ENCODE measurements at places on chromosomes 11 and 22.

GRCh38 chr11:81496601-81497000 is 1237.1 kb downstream of the FAM181B start:
- DNase-seq, result no peak

DNA sequence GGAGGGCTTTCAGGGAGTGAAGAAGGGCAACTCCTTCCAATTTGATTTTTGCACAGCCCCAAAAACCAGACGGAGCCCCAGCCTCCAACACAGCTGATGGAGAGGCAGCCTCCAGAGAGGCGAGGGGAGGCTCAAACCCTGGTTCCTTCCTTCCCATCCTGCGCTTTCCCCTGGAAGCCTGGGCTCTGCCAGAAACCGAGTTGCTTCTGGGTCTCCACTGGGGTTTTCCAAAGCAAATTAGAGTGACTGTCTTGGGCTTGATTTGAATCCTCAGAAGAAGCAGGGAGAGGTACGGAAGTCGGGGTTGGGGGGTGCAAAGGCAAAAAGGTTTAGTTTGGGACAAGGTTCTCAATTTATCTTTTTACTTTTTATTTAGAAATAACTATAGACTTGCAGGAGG is 129.2 kb downstream of the MPPED1 start:
- DNase-seq, result no peak

GRCh38 chr11:64599698-64600211 is 8.7 kb downstream of the SLC22A12 start:
- DNase-seq, result no peak

- DNase-seq, result no peak
Observed at GRCh38 chr22:45878051-45878781, 98.7 kb downstream of the WNT7B start.

DNA sequence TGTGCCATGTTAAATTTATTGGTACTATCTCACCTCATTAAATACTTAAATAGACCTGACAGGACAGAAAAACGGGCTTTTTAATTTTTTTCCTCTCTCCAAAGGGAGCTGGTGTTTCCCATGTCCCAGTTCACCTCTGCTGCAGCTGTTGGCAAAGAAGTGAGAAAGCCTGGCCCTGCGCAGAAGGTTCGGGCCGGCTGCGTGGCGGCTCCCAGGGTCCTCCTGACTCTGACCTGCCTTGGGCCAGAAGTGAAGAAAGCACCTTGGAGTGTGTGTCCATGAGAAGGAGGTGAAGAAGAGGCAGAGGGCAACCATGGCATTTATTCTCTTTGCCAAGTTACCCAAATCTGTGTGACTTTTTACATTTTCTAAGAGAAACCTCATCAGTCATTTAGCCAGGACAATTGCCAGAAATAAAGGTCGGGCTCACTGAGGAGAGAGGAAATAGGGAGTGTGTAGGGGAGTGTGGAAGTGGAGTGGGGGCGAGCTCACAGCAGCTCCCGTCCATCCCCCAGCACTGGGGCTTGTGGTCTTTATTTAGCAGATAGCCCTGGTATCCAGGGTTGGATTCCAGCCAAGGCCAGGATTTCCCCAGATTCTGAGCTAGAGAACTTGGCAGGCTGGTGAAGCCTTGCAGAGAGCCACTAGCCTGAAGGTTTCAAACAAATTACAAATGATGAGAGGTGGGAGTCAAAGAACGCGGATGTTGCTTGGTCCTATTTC is 102.4 kb upstream of the CADM1 start:
- DNase-seq, result no peak

GRCh38 chr11:68315171-68315920 is 3.0 kb downstream of the LRP5 start:
- DNase-seq, result no peak

DNA sequence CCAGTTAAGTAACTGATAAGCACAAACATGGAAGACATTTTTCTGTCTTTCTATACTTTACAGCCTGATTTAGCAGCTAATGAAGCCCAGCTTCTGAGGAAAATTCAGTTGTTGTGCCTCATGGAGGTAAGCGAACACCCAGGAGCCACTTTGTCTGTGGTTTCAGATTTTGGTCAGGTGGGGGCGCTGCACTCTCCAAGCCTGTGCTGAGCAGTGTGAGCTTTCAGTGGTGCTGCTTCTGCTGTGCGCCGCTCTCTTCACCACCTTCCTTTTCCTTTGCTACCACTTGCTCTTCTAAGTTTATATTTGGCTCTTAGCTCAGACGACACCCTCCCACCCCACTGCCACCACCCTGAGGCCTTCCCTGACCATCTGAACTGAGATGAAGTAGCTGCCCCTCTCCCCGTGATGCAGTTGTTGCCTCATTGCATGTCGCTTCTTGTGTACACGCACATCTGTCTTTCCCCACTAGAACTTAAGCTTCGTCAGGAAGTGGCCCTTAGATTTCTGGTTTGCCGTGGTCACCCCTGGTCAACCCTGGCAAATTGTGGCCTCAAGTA is 14.0 kb downstream of the PSMD13 start:
- no peak for DNase-seq

DNA sequence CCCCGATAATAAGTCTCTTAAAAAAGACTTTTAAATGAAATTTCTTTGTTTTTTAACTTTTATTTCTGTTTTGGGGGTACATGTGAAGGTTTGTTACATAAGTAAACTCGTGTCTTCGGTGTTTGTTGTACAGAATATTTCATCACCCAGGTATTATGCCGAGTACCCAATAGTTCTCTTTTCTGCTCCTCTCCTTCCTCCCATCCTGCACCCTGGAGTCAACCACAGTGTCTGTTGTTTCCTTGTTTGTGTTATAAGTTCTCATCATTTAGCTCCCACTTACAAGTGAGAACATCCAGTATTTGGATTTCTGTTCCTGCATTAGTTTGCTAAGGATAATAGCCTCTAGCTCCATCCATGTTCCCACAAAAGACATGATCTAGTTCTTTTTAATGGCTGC is 1.6 kb upstream of the GSTP1 start:
- no peak for DNase-seq

DNA sequence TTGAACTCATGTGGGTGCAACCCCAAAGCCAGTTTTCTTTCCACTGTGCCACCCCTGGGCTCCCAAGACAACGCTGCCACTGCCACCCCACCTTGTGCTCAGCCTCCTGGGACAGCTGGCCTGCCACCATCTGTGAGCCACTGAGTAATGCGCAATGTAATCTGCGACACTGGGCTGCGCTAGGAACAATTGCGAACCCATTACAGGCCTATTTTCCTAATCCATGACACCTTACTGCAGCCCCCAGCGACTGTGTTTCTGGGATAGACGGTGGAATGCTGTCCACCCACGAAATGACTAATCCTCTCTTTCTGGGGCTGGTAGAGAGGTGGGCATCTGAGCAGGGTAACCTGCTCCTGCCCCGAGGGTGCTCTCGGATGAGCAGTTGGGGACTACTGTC is 22.2 kb downstream of the FLRT1 start:
- DNase-seq, result no peak

GRCh38 chr22:27886843-27887151 is 32.3 kb downstream of the PITPNB start:
- no peak for DNase-seq

- DNase-seq, result no peak
Observed at GRCh38 chr22:50687829-50688228, 15.2 kb downstream of the SHANK3 start.

DNA sequence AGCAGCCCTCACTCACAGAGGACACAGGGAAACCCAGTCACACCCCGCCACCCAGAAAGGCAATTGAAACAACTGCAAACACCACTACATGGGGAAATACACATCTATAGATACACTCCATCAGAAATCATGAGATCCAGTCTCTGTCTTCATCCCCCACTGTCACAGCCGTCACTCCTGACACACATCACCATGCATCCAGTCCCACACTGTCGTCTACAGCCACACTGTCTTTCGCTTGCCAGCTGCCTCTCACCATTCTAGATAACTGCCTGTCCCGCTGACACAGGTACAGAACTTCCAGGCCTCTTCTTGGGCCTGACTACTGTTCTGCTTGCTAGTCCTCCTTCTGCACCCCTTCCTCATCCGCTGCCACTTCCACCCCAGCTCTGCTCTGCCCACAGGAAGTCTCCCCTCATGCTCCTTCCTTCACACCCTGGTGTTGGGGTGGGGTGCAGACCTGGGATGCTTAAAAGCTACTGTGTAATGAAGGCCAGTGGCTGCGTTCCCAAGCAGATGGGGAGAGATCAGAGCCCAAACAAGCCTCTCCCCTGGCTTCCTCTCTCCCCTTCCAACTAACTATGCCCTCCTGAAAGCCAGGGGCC is 42.6 kb downstream of the SLC22A12 start:
- no peak for DNase-seq

DNA sequence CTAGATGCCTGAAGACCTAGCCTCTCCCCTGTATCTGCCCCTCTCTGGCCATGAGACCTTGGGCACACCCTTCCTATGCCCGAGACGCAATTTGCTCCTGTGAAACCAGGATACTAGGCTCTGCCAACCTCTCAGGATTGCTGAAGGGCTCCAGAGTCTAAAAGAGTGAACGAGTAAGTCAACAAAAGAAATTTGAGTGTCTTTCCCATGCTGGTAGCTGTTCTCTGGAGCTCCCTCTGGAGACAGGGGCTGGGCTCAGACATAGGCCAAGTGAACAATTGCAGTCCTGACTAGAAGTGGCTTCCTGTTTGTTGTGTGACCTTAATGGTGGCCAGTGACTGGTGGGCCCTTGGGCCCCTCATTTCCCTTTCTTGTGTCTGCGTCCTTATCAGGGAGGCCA is 189.0 kb upstream of the NARS2 start:
- DNase-seq, result no peak

DNA sequence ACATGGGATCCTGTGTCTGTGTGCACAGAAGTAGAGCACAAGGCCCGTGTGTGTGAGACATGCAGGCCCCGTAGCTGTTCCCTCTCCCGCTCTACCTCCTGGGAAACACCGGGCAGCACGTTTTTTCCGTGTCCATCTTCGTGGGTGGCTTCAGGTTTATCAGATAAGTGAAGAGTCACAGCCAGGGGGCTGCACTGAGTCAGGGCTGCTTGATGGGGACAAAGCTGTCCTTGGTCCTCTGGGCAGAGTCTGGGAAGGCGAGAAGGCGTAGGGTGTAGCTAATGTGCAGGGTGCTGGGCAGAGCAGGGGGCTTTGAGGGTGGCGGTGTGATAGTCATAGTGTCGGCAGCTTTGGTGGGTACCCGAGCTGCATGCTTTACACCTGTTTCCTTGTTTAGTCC is 23.7 kb downstream of the INCENP start:
- DNase-seq, result no peak

DNA sequence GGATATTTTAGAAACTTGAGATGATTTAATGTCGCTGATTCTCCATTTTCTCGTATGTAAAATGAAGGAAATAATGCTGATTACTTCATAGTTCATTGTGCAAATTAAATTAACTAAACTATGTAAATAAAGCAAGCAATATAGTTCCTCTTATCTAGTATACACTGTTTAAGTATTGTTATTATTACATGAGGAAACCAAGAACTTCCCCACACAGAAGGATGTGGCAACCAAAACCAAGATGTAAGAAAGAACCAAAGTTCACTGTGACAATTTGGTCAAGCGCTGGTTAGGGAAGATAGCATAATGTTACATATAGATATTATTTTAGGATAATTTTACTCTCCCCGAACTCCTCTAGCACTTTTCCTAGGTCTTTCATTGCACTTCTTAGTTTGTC is 103.2 kb downstream of the XKR3 start:
- DNase-seq, result no peak

GRCh38 chr11:128501008-128501407 is 86.3 kb downstream of the ETS1 start:
- DNase-seq, result no peak

DNA sequence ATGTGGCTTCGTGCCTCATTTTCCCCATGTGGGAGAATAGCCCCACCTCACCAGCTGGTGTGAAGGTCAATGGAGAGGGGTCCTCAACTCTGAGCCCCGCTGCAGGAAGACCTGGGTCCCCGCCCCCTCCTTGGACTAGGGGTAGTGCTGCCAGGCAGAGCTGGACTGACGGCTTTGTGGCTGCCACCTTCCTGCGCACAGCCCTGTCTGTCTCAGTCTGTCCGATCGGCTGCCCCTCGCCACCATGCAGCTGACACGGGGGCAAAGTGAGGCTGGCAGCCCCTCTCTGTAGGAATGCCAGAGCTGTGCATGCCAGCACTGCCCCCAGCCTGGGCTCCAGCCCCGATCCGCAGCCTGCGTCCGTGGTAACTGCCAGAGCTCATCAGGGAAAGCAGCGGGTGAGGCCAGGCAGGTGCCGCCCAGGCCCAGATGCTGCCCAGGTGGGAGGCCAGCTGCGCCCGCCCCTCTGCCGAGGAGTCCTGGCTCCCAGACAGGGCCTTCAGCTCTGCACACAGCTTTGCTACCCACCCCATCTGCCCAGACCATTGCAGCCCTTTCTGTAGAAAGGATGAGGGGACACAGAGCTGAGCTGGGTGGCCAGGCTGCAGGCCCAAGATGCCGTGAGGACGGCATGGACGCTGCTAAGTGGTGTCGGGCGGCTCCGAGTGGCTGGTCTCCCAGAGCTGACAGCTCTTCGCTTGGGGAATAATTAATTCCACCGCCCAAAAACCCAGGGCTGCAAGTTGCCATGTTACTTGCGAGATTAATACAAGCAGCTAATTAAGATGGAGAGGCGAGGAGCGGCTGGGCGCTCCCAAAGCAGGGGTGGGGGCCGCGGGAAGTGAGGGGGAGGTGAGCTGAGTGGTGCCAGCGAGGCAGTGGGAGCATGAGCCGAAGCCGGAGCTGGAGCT is 19.5 kb upstream of the FLRT1 start:
- no peak for DNase-seq

DNA sequence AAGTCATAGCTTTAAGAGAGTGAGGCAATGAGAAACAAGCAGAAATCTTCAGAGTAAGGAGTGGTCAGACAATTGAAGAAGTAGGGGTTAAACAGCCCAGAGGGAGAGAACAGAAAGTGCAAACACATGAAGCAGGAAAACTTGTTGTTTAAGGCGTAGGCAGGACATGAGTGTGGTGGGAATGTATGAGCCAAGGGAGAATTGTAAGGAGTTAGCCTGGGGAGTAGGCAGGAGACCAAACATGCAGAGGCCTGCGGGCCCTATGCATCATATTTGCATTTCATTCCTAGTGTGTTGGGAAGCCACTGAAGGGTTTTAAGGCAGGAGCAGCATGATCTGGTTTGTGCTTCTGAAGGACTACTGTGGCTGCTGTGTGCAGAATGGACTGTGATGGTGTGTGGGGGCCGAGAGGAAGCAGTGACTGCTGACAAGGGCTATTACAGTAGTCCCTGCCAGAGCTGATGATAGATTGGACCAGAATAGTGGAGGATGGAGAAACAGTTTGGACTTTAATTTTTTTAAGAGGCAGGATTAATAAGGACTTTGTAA is 179.9 kb upstream of the C11orf87 start:
- DNase-seq, result no peak

GRCh38 chr11:133975488-133975849 is 18.7 kb upstream of the IGSF9B start:
- no peak for DNase-seq

DNA sequence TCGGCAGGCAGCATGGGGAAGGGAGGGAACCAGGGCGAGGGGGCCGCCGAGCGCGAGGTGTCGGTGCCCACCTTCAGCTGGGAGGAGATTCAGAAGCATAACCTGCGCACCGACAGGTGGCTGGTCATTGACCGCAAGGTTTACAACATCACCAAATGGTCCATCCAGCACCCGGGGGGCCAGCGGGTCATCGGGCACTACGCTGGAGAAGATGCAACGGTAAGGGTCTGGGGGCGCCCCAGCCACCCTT is 204 bp downstream of the FADS2 start:
- DNase-seq, result no peak

- DNase-seq, result no peak
Observed at GRCh38 chr22:33873186-33873585, 47.1 kb downstream of the LARGE1 start.
